ENCODE measurements at places on chromosomes 11 and 22.
A peak's percentile ranks its signal among the peaks of the same experiment; 100 is the strongest.

- no peak for DNase-seq
These were observed 116.3 kb downstream of the STK33 start for GRCh38 chr11:8477680-8478079.

DNA sequence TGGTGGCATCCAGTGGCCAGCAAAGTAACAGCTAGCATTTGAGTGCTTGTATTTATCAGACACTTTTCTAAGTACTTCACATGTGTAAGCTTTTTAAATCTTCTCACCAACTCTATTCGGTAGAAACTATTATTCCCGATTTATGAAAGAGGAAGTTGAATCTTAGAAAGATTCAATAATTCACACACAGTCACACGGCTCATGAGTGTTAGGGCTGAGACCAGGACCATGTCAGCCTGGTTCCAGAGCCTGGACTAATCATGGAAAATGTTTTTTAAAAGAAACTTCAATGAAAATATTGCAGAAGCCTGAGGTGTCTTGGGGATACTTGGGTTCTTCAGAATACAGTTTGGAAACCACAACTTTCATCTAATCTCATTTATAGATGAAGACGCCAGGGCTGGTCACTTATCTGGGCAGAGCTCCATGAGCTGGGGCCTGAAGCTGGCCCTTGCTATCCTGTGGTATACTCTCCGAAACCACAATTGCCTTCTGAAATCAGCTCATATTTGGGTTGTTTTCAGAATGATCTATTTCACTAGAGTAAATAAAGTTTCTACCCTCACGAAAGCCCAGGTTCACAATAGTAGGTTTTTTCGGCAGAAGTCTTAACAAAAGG, 4.3 kb upstream of the CRTAM start:
- no peak for DNase-seq

DNA sequence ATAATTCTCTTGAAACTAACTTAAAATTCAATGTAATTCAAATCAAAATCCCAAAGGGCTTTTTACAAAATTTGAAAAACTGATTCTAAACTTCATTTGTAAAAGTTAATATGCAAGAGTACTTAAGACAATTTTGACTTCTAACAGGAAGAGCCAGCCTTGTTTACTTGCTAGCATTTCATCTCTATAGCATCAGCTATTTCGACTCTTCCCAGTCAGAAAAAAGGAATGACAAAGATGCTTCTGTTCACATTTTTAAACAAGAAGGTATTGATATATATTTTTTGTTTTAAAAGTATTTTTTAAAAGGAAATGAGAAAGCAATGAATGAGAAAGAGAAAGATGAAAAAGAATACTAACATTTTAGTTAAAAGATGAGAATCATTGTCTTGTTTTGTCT, 16.4 kb downstream of the SLN start:
- DNase-seq = no peak

DNA sequence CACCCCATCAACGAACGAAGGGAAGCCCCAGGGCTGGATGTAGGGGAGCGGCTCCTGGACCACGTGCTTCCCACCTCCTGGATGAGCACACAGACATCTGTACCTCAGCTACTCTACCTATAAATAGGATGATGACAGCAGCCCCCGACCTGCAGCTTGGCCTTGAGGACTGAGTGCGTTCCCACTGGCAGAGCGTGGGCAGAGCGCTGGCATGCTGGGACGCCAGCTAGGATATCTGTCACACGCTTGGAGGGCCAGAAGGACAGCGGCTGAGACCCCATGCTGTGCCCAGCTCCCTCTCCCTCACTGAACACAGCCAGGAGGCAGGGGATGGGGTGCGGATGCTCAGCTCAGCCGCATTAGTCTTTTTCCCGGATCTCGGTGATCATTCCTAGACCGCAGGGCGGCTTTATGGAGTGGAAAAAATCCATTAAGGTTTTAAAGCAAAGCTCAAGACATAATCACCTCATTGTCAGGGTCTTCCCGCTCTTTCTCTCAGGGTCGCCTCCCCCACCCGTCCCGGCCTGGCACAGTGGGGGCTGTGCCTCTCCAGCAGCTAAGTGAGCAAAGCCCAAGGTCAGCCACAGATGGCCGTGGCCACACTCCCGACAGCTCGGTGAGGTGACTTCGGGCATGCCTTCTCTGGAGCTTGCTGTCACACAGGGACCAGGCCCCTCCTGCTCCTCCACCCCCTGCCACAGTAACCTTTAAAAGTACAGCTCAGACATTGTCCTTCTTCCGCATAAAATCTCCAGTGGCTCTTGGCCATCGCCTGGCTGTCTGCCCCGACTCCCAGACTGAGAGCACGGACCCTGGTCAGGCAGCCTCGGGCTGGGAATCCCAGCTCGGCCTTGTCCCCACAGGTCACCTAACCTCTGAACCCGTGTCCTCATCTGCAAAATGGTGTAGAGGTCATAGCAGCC, 69.6 kb upstream of the SHISAL1 start:
- peak; percentile 10 for DNase-seq

DNA sequence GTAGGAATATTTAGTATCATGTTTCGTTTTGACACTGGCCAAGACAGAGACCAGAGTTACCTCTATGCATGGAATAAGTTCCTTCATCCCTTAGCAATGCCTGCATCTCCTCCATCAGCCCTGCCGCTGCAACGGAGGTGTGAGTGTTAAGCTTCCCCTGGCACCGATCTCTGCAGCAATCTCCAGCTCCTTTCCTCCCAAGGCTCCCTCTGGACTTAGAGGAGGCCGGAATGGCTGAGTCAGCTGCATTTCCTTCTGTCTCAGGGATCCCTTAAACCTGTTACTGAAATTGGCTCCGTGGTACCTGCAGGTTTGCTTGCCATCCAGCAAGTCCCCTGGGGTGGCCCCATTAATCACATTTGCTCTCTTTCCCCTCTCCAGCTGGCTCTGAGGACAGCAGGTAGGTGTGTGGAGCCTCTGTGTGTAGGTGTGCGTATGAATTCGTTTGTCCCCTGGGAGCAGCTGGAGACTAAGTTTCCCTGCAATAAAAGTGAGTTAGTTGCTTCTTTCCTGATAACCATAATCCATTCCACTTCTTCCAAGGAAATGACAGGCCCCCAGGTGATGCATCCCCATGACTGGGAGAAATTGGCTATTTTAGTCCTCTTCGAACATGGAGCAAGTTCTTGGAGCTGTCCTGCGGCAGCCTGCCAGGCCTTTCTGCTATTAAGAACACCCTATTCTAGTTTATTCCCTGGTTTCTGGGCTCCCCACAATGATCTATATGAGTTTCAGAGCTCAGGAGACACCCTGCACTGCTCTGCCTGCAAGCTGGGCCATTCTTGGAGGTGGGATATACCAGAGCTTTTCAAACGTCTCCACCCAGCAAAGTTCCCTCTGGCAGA, 457.2 kb upstream of the CADM1 start:
- no peak for DNase-seq

- no peak for DNase-seq
These were observed 22.4 kb upstream of the BID start for GRCh38 chr22:17796695-17797094.

GRCh38 chr22:44520465-44521094, 22.5 kb upstream of the RTL6 start:
- DNase-seq = no peak

- DNase-seq = no peak
These were observed 15.4 kb downstream of the APOL5 start for GRCh38 chr22:35733036-35733435.

- DNase-seq = no peak
These were observed 55.2 kb downstream of the ST3GAL4 start for GRCh38 chr11:126410649-126411048.

- no peak for DNase-seq
These were observed 15.0 kb downstream of the SLC35E4 start for GRCh38 chr22:30650508-30651116.

GRCh38 chr11:117066959-117067358, 31.3 kb downstream of the SIK3 start:
- no peak for DNase-seq

DNA sequence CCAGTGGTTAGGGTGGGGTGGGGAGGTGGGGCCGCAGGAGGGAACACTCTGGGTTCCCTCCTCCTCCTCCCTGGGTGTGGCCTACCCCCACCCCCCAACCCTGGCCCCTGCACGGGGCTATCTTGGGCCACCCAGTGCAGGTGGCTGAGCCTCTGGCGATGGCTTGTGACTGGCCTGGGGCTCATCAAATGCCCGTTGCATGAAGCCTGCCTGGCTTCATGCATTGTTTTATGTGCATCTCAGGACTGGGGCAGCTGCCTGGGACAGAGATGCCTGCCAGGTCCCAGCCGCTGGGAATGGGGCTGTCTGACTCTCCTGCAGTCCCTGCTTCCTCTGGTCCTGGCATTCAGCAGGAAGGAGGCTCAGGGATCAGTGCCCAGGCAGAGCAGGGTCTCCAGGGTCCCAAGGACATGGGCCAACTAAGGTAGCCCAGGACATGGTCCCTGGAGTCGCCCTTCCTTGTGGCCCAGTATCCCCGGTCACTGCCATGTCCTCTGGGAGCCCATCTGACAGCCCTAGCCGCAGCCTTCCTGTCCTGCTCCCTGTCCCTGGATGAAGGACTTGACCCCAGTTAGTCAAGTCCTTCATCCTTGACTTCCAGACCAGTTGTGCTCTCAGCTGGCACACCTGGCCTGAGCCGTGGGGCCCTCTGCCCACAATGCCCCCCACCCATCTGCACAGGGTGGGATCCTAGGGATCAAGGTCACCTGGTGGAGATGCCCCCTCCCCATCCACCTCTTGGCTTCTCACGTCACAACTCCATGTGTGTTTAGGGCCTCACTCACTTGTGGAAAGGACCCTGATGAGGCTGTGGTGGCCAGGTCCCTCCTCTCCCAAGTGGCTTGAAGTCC, 112.1 kb upstream of the FGF3 start:
- DNase-seq = no peak

DNA sequence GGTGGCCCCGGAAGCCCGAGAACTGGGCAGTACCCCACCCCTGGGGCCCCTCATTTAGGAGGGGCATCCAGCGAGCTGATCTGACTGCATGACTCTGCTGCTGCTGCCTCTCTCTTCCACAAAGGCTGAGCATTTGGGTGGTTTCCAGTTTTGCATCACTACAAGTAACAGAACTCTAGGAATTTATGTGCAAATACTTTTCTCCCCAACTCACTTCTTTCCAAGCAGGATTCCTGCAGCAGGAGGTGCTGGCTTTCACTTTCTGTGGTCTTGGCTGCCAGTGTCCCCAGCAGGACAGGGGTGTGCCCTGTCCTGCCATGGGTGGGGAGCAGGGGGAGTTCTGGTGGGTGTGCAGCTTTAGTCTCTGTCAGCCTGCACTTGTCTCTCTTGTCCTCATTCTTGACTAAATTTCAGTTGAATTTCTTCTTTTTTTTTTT, 21.2 kb downstream of the UPB1 start:
- DNase-seq = no peak

GRCh38 chr11:63862923-63863322, 24.0 kb downstream of the MARK2 start:
- DNase-seq = no peak

DNA sequence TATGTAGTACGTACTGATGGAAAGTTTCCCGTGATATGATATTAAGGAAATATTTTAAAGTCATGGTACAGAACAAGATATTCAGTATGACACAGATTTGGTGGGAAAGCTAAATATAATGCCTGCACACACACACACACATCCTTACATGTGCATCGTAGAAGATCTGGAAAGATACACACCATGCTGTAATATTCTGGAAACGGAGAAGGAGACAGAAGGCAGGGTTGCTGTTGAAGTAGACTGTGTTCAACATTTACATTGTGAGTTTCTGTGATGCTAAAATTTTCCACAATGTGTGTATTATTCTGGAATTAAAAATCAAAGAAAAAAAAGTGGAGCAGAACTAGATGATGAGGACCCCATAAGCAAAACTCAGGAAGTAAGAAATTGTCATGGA, 118.0 kb downstream of the RRAS2 start:
- no peak for DNase-seq

GRCh38 chr22:49638788-49639187, 188.9 kb downstream of the BRD1 start:
- DNase-seq = no peak

DNA sequence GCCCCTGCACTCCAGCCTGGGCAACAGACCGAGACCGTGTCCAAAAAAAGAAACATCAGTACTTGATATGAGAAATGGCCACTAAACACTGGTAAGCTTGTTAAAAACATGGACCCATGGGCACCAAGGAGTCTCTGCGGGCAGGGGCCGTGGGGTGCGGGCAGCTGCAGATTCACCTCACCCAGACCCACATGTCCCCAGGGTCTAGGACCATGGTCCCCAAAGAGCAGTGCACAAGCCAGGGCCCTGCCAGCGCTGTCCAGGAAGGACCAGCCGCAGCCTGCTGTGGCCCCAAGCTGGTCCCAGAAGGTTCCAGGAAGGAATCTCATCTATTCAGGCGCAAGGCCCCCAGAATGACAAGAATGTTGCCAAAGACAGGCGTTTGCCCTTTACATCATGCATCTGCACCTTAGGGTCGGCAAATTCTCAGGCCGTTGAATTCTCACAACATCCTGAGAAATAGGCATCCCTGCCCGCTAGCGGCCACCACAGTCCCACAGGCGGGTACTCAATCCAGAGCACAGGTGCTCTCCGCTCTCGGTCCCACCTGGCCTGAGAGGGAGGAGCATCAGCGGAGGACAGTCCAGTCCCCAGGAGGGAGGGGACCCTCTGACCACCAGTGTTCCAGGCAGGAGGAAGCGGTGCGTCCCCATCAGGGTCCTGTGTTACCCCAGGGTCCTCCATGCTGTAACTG, 9.5 kb downstream of the YPEL1 start:
- DNase-seq = no peak

- no peak for DNase-seq
These were observed 1415.2 kb upstream of the TENM4 start for GRCh38 chr11:80856066-80856465.

DNA sequence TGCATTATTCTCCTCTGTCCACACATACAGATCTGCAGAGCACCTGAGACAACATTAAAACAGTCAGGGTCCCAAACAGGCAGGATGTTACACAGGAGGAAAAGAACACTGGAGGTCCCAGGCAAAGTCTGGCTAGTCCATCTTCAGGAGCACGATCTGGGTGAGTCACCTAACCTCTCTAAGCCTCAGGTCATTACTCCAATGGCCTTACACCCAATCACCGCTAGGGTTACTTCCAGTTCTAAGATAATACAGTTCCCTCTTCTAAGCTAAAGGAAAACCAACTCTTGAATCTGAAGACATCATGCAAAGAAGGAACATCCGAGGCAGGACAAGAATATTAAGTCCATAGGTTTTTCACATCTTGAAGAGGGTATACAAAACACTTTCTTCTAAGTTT, 24.5 kb downstream of the ASCC2 start:
- DNase-seq = no peak

All from NCI-H1694 (cell line).